ENCODE measurements at places on chromosomes 12 and 14.

DNA sequence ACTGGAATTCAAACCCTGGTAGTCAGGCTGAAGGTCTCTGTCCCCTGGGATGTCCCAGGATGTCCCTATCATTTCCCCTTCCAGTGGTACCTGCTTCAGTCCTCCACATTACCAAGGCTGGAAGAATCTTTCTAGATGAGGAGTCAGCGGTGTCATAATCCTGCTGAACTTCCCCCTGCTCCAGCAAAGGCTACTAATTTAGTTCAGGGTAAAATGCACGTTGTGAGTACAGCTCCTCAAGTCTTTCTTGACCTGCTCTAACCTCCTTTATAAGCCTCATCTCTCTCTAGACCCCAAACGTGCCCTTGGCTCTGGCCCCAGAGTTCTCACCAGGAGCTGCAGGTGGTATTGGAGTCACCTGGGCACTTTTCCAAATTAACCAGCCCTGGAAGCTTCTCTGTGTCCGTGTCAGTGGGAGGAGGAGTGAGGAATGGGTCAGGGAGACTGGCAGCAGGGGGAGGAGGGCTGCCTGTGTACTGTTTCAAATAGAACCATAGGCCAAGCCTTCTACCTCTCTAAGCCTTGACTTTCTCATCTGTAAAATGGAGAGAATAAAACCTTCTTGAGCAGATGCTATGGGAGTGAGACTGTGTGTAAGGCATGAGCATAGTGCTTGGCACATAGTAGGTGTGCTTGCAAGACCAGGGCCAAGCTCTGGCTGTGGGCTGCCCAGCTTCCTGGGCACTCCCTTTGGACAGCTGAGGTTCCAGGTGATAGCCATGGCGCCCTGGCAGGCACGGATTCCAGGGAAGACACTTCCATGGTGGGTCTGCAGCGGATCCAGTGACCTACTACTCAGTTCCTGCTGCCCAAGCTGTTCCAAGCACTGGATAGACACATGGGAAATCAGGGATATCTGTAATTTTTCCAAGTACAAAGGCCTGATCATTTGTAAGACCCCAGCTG lies 24.5 kb downstream of the ASB2 start:
- no peak for DNase-seq

DNA sequence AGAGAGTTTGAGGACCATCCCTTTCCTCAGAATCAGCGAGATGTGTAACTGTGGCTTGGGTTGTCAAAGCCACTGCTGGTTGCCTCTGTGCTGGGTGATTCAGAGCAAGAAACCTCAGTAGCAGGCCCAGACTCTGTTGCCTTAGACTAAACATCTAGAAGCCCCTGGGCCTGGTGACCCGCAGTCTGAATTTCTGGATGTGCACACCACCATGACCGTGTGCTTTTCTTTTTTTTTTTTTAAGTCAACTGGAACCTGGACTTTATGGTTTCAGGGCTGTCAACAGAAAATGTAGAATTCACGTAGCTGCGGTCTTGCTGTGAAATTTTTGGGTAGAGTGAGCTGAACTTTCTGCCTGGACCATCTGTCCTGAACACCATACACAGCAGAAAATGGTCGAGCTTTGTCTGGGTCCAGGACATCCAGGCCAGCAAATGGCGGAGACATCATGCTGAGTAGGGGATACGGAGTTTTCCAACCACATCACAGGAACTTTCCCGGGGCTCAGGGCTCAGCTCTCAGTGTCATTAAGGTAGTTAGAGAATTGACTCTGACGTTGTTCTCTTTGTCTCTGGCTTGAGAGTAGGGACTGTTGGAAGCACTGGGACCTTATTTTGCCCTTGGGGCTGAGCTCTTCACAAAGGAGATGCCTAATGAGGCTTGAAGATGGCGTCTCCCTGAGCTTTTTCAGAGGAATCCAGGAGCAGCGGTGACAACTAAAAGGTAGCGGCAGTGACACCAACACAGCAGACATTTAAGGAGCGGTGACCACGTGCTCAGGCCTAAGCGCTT lies 23.0 kb upstream of the BATF start:
- DNase-seq: peak; percentile 55

DNA sequence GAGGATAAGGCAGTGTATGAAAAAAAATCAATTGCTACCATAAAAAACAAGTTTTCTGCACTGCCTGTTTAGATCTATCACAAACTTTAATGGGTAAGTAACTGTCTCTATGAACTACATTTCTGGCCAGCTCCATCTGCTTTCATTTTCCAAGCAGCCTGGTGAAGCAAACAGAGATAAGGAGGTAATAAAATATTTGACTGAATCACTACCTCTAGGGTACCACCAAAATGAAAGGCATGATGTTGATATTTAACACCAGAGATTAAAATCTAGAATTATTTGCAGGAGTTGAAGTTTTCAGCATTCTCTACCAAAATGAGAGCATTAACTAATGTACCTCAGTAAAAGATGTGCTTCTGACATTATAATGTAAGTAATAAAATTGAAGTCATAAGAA lies 863.5 kb upstream of the MGAT4C start:
- DNase-seq: no peak

DNA sequence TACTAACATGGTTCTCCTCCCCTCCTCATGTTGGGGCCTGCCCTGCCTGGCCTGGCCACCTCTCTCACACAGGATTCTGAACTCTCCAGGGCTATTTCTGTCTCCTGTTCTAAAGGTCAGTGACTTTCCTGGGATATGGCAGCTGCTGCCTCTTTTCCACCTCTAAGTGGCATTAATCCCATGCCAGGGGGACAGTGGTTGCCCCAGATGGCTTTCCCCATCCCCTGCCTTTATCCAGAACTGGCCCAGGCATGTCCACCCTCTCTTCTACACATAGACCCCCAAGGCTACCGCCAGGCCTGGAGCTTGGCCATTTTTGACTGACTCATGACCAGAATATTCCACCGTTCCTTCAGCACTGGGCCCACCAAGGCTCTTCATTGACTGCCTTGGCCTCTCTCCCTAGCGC lies 90.4 kb downstream of the IRF2BPL start:
- DNase-seq: no peak

GRCh38 chr12:12024911-12025682 lies 45.6 kb upstream of the BCL2L14 start:
- peak; percentile 50 for DNase-seq

GRCh38 chr12:5220835-5221234 lies 177.2 kb downstream of the KCNA5 start:
- DNase-seq: no peak

All from GM13976 (cell line).